Non-pigmented ciliary epithelial cell (primary cell): ENCODE measurements at places on chromosomes 1 and 21.

DNA sequence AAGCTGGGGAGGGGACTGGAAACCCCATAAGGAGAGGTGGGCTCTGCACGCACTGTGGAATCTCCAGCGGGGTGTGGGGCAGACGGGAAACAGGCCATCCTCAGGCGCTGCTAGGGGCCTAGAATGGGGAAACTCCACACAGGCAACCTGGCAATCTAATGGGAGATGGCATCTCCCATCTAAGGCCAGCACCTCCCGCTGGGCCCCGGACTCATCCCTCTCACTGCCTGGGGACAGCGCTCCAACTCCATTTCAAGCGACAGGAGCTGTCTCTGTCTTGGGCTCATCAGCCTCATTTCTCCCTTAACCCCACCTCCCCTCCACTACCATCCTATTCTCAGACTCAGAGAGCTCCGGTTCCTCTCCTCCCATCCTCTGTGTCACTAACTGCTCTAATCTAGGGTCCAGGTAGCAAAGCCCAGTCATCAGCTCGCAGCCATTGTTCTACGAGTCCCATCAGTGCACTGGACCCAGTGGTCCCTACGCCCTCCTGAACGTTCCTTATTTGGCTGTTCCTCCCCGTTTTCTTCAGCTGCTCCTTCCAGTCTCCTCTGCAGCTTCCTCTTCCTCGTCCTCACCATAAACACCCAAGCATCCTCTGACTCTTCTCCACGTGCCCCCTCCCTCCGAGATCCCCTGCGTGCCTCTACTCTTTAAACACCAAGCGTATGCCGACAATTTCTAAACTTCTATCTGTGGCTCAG is 93.4 kb upstream of the CASZ1 start:
- no peak for DNase-seq

- no peak for DNase-seq
Measured at GRCh38 chr1:232585486-232585885, 44.4 kb downstream of the SIPA1L2 start.

GRCh38 chr1:97424209-97424608 is 496.6 kb downstream of the DPYD start:
- DNase-seq = no peak

- DNase-seq = no peak
Measured at GRCh38 chr1:172354291-172355274, 65.9 kb upstream of the C1orf105 start.

- DNase-seq = no peak
Measured at GRCh38 chr1:30049748-30050296, 673.6 kb downstream of the MATN1 start.
